ENCODE measurements at places on chromosomes 3 and 15.

GRCh38 chr3:19931180-19931692, 2.8 kb downstream of the EFHB start:
- DNase-seq: no peak

- DNase-seq: no peak
Measured at GRCh38 chr3:80234706-80235105, 466.9 kb upstream of the ROBO1 start.

DNA sequence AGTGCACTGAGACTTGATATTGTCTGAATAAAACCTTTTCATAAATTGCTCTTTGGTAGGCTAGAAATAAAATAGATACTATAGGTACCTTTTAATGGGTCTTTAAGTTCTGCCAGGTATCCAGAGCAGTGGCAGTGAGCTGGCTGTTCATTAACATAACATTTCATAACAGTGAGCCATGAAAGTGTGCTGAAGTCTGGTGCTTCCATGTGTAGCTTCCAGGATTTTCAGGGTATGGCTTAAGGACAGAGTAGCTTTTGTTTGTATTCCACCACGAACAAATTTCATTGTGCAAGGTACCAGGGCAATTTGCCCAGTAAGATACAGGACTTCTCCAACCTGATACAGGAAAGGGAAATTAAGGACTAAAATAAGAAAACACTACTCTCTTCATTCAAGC, 124.7 kb upstream of the NANOGP8 start:
- no peak for DNase-seq

DNA sequence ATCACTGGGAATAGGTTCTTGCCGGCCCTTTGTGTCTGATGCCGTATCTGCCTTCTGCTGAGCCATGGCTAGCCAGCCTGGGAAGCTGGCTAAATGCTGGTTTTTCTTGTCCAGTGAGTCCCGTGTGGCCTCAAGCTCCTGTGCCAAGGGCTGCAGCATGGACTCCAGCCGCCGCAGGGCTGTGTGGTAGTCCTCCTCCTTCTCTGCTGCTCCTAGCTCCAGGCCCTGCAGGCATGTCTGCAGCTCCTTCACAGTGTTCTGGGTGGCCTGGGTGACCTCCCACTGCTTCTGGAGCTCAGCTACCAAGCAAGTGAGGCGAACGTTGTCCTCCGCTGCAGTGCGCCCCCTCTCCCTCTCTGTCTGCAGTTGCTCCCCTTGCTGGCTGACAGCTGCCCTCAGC, 24.9 kb downstream of the CXCR6 start:
- DNase-seq: no peak

GRCh38 chr15:87973501-87974215, 282.9 kb downstream of the NTRK3 start:
- DNase-seq: no peak
